NB4 (cell line): ENCODE measurements at places on chromosomes 16 and 17.

DNA sequence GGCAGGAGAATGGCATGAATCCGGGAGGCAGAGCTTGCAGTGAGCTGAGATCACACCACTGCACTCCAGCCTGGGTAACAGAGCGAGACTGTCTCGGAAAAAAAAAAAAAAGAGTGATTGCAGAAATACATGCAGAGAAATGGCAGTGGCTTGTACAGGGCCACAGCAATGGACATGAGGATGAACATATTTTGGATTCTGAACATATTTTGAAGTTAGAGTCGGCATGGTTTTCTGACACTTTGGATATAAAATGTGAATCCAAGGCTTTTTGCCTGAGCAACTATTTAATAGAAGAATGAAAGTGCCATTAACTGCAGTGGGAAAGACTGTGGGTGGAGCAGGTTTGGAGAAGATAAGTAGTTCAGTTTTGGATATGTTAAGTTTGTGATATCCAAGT is 35.8 kb downstream of the CPD start:
- DNase-seq = no peak

DNA sequence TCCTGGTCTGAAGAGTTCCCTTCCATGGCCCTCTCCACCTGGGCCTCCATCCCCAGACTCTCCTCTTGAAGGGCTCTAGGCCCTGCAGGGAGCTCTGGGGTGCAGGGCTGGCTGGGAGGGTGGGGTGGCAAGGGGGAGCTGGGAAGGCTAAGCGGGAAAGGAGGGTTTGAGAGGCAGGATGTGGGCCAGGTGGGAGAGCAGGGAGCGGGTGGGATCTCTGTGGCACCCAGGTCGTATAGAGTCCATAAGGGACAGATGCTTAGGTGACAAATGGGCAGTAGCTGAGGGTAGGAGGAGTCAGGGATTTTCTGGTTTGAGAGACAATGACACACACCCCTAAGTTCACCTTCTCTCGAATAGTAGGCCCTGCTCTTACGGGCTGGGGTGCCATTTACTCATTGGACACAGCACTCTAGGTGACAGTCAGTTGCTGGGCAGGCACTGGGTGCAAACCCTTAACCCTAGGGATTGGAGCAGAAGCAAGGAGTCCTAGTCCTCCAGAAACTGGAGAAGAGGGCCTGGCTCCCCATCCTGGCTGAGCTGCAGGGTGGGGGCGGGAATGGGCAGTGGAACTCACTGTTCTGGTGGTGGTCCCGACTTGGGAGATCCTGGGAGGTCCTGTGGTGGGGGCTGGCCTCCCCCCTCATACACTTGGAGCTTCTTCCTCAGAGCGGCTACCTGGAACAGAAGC is 15.3 kb downstream of the KIF18B start:
- no peak for DNase-seq

DNA sequence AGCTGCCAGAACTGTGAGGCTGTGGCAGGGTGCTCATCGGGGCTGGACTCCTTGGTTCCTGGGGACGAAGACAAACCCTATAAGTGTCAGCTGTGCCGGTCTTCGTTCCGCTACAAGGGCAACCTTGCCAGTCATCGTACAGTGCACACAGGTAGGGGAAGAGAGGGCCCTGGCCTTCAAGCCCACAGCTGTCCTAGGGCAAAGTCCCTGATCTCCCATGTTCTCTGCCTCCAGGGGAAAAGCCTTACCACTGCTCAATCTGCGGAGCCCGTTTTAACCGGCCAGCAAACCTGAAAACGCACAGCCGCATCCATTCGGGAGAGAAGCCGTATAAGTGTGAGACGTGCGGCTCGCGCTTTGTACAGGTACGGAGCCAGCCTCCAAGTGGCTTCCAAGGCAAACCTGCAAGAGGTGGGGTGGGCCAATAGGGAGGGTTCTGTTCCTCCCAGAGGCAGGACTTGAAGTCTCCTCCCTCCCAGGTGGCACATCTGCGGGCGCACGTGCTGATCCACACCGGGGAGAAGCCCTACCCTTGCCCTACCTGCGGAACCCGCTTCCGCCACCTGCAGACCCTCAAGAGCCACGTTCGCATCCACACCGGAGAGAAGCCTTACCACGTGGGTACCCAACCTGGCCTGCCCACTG is 3.7 kb downstream of the BCL6B start:
- no peak for DNase-seq

DNA sequence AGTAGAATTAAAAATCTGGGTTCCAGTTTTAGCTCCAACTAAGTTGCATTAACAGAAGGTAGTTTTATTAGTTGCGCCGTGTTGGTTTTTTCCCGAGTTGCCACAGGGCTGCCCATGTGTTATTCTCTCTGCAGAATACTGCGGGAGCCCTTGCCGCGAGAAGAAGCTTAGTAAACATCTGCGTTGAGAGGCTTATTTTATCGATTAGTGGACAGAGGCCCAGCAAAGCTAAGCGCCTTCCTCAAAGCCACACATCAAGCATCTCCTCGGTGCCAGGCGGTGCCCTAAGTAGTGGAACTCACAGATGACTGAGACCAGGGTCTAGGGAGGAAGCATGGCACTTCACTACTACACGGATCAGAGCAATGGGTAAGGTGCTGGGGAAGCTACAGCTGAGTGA is 212.3 kb upstream of the IRX5 start:
- no peak for DNase-seq

DNA sequence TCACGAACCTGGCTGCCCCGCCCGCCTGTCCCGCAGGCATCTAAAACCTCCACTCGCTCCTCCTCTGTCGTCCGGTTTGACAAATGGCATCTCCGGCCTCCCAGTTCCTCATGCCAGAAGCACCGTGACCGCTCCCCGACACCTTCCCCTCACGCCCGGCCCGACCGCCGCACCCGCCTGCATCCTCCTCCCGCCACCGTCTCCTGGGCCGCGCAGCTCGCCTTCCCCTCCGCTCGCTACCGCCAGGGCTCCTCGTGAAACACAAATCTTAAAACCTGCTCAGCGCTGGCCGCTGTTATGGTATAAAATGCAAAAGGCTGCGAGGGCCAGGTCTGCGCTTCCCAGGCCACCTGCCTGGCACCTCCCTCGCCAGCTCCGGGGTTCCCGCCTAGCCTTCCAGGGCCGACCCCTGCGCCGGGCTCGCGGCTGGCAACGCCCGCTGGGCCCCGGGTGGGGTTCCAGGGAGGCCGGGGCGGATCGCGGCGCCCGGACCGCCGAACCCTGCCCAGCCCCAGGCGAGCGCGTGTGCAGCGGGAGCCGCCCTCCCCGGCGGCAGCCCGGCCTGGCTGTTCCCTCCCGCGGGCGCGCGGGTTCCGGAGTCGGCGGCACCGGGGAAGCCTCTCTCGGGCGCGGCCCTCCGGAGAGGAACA is 488 bp downstream of the SPSB3 start:
- peak; percentile 36 for DNase-seq

DNA sequence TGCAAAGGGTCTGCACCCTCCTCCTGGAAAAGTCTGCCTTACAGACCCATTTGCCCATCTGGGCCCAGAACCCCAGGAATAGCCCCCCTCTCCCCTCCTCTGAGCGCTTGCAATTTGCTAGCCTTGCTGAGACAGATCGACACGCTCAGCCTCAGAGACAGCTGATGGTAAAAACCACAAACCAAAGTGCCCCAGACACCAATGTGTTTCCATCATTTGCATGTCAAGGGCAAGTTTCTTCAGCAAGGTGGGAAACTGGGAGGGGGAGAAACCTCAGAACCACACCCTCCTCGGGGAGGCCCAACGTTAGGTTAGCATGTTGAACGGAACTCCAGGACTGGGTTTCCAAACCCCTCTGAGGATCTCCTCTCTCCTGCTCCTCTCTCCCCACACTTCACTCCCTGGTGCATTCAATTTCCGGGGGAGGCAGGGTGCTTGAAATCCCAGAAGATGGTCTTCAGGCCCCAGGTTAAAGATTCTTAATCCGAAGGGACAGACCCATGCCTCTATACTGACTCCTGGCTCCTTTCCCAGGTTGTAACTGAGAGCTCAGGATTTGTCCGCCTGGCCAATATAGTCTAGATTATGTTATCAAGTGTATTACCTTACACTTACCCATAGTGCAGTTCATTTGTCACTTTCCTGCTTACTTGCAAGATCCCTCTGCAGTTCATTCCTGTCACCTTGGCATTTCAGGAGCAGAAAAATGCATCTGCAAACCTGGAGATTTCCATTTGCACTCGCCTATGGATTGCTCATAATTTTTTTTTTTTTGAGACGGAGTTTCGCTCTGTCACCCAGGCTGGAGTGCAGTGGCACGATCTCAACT is 1.3 kb upstream of the CUEDC1 start:
- DNase-seq = peak; percentile 43

DNA sequence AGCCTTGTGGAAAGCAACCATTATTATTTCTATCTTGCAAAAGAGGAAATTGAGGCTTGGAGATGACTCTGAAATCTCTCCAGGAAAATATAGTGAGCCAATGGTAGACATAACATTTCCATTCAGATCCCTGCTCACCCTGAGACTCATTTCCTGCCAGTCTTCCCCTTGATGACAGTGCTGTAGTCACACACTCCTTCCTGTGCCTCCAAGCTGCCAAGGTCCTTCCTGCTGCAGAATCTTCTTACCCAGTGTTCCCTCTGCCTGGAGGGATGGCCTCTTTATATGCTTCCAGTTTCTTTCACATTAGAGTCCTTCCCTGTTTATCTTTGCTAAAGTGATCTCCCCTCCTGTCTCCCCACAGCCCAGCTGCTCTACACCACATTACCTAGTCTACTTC is 648.1 kb downstream of the TOX3 start:
- no peak for DNase-seq

DNA sequence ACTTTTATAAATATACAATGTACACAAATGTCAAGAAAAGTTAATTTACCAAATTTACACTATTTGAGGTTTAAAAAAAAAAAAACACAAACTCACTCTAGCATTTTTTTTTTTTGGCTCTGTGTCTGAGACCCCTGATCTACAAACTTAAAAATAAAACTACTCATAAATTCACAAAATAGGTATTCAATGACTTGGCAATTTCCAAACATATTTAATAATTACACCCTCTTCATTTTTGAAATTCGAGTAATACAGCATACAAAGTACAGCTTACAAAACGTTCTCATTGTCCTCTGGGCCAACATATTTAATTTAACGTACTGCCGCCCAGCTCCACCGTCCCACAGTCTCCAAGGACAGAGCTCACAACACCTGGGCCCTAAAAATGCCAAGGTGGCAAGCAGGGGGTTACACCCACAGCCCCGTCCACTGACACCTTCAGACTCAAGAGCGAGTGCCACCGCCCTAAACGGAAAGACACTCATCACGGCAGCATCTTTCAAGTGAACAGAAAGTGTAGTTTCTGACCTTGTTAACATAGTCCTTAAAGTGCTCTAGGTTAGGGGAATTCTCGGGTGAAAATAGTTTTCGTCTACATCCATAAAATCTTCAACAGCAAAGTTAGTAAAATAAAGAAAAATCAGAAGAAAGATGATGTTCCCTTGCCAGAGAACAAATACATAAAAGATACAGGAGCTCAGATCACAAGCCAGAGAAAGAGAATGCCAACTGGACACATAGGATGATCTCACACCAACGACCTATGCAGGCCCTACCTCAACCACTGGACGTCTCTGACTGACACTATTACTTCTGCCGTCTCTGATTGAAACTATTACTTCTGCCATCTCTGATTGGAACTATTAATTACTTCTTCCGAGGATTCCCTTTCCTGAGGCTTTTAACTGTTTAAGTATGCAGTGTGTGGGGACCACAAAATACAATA is 4.2 kb downstream of the ADCY9 start:
- DNase-seq = no peak

- DNase-seq = no peak
Observed at GRCh38 chr17:61447358-61447757, 4.9 kb upstream of the TBX4 start.

DNA sequence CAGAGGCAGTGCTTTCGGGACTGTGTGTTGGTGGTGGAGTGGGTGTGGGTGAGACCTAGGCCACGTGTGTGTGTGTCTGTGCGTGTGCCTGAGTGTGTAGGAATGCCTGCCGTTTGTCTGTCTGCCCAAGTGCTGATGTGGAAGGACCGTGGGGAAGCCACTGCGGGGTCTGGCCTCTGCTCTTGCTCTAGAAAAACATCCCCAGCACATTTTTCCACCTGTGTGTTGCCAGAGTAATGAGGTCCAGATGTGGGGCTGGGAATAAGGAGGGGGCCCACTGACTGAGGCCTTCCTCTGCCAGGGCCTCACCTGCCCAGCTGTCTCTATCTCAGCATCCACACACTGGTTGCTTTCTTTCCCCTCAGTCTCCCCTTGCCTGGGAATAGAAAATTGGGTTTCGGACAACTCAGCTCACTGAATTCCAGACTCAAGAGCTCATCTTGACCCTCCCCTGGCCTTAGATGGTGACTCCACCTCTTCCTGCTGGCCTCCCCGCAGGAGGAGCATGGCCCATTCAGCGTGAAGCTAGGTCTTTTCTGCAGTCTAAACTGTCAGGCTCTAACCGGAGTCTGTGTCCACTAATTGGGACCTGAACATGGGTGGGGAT is 7.6 kb downstream of the SGCA start:
- no peak for DNase-seq

DNA sequence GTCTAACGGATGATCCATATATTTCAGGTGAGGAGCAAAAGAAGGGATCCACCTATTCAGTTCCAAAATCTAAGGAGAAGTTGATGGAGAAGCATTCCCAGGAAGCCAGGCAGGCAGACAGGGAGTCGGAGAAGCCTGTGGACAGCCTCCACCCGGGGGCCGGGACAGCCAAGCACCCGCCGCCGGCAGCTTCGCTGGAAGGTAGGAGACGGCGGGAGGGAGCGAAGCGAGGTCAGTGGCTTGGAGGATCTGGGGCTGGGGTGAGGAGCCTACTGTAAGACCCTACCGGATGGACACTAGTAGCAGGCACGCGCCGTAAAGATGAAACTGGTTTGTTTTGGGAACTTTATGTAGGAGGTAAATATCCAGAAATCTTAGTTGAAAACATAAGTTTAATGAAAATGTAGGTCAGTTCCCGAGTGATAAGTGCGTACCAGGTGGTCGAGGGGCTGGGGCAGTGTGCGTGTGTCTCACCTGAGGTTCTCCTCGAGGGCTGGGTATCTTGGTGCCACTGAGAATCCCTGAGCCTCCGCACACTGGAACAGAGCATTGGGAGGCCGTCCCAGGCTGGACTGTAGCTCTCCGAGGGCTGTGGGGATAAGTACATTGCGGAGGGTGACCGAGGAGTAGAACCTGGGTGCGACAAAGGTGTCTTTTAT is 714 bp downstream of the SPATA33 start:
- peak; percentile 55 for DNase-seq

DNA sequence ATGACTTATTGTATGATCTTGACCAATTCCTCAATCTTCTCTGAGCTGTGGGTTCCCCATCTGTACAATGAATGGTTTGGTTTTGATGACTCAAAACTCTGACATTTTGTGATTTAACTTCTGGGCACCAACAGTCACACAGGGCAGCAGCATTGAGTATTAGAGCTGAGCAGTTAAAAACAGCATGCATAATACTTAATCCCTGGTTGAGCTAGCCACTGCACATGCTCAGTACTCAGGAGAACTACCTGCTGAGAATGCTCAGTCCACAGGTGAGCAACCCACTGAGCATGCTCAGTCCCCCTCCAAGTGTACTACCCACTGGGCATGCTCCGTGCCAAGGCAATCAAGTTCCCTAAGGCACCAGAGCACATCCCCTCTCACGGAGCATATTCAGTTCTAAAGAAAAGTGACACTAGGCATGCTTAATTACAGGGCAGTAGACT is 68.7 kb downstream of the AIPL1 start:
- DNase-seq = peak; percentile 17

GRCh38 chr17:54891176-54891821 is 9.4 kb upstream of the TOM1L1 start:
- DNase-seq = peak; percentile 51
